ENCODE measurements at places on chromosomes 7 and 10. TPM values are rescaled to one million over a fixed set of nuclear protein-coding genes. Genes with fewer than 3 reads are reported as not detected.

DNA sequence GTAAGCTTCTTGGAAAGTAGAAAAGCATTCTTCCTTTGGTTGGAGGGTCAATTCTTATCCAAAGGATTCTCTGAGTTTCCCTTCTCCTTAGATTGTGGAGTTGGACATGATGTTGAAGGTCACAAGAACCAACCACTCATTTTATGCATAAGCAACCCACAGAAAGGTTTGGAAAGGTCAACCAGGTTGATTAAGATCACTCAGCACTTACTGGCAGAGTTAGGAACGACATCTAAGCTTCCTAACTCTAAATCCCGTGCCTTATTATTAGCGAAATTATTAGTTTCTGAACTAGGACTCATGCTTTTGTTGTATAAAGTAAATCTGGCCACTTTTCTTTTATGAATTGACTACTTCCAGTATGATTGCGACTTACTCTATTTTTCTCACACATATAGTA lies 137.0 kb upstream of the MINDY3 start:
- no peak for DNase-seq

- no peak for DNase-seq
Observed at GRCh38 chr7:22319424-22320403, 37.2 kb downstream of the RAPGEF5 start.

Gene MMRN2
- 5.1 TPM for total RNA-seq

- no peak for DNase-seq
Observed at GRCh38 chr10:95831515-95831914, 75.6 kb downstream of the ENTPD1 start.

DNA sequence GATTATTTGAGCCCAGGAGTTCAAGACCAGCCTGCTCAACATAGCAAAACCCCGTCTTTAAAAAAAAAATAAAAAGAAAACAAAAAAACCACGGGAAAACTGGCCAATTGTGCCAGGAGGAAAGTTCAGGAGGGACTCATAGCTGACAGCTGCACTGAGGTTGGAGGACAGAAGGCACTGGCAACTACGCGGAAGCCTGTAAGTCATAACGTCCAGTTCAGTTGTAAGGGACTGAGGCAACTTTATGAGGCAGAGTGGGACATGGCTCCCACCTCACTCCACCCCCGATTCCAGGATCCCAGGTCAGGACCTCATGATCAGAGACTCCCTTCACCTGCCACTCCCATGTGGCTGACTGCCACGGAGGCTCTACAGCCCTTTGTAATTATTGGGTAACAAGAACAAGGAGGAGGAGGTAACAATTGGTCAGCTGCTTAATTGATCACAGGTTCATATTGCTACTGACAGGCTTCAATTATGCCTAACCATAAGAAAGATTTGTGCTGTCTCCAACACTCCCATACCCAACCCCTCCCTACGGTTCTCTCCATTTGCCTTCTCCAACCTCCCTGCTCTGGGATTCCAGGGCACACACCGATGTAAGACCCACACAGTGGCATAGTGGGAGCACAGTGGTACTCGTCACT lies 1.9 kb upstream of the CCL24 start:
- no peak for DNase-seq

GRCh38 chr7:92802406-92802805 lies 34.0 kb downstream of the CDK6 start:
- DNase-seq, result no peak
